ENCODE measurements at places on chromosomes 13 and 19.

- no peak for DNase-seq
These were observed 9.8 kb downstream of the CLEC4M start for GRCh38 chr19:7772752-7773291.

- DNase-seq = no peak
These were observed 212.5 kb upstream of the ZNF536 start for GRCh38 chr19:30159636-30160035.

DNA sequence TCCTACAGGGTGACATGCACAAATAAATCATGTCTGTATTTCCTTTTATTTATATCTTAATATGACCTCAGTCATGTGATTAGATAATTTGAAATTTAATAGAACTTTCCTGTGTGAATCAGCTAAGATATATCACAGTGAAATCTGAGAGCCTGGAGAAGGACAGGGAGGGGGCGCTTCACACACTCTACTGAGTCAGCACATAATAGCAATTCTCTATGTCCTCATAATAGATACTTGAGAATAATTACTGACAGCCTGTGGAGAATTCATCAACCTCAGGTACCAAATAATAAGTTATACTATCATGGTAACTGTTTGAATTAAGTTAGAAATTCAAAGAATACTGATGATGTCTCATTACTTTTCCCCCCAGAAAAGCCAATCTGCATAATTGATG, 98.0 kb upstream of the SLC10A2 start:
- DNase-seq = no peak

- no peak for DNase-seq
These were observed 45.3 kb downstream of the UFM1 start for GRCh38 chr13:38394777-38395496.

- DNase-seq = no peak
These were observed 2.9 kb upstream of the RFC3 start for GRCh38 chr13:33815011-33815550.

DNA sequence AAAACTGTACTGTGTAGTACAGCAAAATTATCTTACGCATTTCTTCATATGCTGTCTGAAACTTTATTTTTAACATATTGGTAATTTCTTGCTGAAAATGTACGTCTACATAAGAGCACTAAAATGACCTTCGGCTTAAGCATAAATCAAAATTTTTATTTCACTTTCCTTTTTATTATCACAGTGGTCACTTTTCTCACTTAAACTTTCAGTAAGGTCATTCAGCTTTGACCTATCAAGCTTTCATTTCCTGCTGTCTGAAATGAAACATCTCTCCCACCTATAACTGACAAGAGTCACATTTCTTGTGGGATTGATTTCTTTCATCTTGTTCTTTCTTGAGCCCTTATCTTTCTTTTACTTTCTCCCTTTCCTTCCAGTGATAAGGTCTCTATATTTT, 2212.7 kb upstream of the PCDH20 start:
- DNase-seq = no peak

DNA sequence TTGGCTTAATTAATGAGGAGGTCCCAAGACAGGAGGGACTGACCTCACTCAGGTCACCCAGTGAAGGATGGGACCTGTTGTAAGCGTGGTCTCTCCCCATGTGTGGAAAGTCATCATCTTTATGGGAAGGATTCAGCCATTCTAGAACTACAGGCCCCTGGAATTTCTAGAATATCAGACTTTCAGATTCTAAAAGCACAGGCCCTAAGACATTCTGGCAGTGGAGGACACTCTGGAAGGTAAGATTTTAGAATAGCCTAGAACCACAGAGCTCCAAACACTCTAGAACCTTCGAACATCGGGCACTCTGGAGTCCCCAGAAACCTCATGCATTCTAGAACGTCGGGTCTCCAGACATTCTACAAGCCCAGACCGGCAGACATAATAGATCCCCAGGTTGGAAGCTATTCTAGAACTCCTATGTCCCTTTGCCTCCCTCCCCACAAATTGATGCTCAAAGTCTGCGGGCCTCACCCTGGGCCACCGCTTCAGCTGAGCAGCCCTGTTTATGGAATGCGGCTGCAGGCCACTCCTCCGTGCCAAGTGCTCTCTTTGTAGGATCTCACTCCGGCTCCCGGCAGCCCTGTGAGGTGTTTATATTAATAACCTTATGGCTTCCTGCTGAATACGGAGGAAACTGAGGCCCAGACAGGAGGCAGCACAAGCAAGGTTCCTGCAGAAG, 1.9 kb upstream of the KLK15 start:
- no peak for DNase-seq

- no peak for DNase-seq
These were observed 51.1 kb downstream of the HS6ST3 start for GRCh38 chr13:96141032-96141431.

- DNase-seq = no peak
These were observed 114.9 kb upstream of the WASF3 start for GRCh38 chr13:26442541-26442940.

DNA sequence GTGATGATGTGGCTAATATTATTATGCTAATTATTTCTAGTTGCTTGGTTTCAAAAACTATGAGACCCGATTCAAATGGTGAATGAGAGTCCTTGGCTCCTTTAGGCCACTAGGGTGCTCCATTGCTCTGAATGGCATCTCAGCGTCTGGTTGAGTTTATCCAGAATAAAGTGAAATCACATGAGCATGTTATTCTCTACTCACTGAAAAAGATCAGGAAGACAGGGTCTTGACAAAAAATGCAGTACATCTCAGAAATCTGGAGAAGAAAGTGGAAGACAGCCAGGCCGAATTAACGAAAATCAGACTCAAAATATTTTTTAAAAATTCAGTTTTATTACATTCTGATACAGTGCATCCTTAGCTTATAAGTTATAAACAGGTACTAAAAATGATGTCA, 516.2 kb downstream of the MYO16 start:
- no peak for DNase-seq

- DNase-seq = peak; percentile 96
These were observed 15.0 kb upstream of the PGLS start for GRCh38 chr19:17496337-17496997.

DNA sequence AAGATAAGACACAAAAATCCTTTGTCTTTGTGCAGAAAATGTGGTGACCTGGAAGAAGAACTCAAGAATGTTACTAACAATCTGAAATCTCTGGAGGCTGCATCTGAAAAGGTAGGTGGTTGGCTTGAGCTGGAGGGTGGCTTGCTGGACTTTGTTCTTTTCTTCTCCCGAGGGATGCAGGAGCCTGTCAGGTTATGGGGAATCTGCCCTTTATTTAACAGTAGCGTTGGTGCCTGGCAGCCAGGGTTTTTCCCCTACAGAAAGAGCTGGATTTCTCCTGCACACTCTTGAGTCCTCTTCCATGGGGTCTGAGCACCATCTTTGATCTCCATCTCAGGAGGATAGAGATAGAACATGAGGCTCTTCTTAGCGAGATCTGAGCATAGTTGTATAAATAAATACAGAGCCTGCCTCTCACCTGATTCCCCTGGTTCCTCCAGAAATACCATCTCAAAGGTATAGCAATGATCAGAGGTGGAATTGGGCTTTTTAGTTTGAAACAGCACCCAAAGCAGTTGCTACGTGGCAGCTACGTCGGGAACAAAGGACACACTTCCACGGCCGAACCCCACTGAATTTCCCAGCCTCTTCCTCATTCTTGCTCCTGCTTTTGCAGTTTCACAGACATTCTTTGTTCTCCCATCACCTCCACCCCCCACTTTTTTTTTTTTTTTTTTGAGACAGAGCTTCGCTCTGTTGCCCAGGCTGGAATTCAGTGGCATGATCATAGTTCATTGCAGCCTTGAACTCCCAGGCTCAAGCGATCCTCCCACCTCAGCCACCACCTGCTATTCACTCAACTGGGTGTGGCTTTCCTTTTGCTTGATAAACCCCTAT, 12.9 kb downstream of the TPM4 start:
- no peak for DNase-seq

DNA sequence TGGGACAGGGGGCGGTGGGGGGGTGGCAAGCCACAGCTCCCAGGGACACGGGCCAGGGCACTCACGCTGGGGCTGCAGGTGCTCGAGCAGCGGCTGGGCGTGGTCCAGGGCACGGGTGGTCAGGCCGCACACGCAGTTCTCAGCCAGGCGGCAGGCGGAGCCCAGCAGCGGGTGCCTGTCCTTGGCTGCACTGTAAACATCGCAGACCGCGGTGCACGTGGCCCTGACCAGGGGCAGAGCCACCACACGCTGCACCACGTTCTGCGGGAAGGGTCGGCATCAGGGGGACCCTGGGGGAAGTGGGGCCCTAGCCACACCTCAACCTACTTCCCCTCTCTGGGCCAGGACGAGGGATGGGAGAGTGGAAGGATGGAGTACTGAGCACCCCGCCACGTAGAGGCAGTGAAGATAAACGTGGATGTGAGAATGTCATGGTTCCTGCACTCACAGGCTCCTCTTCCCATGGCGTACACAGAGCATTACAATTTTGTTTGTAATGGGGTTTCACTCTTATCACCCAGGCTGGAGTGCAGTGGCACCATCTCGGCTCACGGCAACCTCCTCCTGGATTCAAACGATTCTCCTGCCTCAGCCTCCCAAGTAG, 3.4 kb downstream of the PLIN5 start:
- no peak for DNase-seq

- DNase-seq = no peak
These were observed 11.0 kb downstream of the PEPD start for GRCh38 chr19:33510462-33511194.

- DNase-seq = peak; percentile 44
These were observed at the start of gene CD37 for GRCh38 chr19:49335071-49335783. CD37 (plus strand) TSS chr19:49335406; CDS start chr19:49335541, 135 bp downstream.

DNA sequence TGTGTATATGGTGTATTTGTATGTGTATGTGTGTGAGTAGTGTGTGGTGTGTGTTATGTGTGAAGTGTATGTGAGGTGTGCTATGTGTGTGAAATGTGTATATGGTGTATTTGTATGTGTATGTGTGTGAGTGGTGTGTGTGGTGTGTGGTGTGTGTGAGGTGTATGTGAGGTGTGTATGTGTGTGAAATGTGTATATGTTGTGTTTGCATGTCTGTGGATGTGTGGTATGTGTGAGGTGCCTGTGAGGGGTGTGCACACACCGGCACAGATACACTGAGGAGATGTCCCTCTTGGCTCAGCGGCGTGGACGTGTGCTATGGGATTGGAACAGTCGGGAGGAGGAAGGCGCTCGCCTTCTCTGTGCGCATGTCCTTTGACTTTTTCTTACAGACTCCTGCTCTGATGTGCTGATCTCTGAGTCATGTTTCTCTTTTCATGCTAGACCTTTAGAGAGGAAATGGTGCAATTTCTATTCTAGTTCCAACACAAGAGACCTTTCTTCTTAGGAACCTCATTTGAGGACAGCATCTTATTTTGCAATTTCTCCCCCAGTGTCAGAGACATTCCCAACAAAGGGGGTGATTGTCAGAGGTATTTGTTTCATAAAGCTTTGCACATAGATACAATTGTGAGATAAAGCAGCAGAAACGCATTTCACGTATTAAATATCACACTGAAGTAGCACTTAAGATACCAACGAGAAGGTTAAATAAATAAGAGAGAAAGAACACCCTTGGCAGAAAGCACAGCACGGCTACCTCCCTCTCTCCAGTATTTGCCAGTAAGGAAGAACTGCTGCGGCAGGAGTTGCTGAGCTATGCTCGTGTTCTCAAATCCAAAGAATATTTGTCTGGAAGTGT, 11.3 kb upstream of the TNFRSF19 start:
- no peak for DNase-seq

DNA sequence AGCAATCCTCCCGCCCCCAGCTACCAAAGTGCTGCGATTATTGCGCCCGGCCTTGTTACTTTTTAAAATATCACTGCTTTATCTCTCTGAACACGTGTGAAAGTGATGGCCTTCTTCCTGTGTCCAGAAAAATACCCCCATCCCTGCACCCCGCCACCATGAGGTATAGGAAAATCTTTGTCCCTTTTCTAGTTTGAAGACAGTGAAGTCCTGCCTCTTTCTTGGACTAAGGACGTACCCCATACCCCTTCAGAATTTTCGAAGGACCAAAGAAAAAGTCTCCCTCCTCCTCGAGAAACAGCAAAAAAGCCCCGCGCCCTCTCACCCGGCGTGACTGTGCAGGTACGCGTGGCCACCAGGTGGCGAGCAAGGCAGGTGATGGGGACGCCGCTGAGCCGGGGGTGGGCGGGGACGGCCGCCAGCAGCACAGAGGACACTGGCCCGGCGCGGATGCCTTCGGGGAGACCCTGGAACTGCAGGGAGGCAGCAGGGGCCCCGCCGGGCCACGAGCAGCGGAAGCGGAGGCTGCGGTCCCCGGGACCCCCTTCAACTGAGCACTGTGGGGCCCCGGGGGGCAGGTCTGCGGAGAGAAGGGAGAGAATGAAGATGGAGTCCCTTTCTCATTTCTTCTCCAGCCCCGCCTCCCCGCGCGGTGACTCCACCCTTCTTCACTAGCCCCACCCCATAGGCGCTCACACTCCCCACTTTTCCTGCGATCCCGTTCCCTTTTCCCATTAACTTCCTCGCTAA, 3.2 kb downstream of the VSIG10L start:
- DNase-seq = peak; percentile 97

GRCh38 chr13:24127116-24127631, 33.3 kb upstream of the SPATA13 start:
- no peak for DNase-seq

GRCh38 chr13:90375851-90376250, 971.6 kb upstream of the MIR17HG start:
- no peak for DNase-seq

DNA sequence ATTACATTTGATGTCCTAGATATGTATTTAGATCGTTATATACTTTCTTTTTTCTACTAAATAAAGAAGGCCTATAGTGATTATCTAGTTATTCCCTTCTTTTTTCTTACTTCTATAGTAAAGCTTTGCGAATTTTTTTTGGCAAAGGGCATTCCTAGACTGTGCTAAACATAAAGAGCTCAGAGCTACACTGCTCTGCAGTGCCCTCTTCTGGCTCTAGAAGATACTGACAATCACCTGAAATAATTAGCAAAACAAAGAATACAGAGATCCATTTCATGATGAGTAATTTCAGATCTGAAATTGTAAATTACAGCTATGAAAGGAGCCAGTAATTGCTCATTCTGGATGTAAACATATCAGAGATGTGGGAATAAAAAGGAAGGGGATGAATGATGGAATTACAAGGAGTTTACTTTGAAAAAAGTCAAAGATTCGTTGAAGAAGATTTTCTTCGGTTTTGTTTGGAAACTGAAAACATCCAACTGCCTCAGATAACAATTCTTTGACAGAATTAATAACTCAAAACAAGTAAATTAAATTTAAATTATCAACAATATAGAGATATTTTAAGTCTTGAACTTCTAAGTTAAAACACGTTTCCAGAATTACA, 288.5 kb downstream of the NALCN start:
- no peak for DNase-seq

DNA sequence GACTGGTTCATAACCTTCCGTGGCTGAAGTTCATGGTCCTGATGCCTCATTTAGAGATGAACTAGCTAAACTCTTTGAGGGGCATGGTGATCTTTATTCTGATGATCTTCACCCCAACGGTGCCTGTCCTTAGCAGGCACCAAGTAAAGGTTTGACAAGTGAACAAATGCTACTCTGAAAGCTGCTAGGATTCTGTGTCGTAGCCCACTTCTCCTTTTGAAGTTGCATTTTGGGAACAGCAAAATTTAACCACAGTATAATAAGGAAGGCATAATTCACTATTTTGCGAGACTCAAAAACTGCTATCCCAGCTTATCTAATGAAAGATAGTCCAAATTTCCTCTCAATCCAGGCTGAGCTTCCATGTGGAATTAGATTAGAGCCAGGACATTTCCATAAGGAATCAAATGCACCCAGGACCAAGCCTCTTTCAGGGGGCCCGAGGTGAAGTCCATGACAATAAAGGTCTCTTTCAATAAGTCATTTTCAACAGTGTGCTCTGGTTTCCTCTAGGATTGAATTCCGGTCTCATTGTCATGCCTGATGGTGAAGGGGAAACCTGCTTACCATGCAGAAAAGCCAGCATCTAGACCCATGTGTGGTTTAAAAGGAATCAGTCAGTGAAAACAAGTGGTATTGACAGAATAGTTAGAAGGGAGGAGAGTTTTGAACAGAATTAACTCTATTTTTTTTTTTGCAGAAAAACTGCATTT, 23.1 kb downstream of the SIAH3 start:
- no peak for DNase-seq
